ENCODE measurements at places on chromosomes 7 and 10.

DNA sequence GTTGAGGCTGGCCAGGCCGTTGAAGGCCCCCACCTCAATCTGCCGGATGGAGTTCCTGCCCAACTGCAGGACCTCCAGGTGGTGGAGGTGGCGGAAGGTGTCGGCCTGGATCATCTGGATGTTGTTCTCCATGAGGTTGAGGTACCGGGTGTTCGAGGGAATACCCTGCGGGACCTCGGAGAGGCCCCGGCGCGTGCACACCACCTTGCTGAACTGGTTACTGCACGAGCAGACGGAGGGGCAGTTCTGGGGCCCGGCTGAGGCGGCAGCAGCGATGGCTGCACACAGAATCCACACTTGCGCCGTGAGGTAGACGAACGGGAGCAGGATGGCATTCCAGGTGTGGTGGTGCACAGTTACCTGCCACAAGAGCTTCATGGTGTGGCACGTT, 979 bp downstream of the LRRC4 start:
- no peak for DNase-seq

GRCh38 chr10:80614576-80615416, 77.1 kb downstream of the SH2D4B start:
- DNase-seq = no peak

DNA sequence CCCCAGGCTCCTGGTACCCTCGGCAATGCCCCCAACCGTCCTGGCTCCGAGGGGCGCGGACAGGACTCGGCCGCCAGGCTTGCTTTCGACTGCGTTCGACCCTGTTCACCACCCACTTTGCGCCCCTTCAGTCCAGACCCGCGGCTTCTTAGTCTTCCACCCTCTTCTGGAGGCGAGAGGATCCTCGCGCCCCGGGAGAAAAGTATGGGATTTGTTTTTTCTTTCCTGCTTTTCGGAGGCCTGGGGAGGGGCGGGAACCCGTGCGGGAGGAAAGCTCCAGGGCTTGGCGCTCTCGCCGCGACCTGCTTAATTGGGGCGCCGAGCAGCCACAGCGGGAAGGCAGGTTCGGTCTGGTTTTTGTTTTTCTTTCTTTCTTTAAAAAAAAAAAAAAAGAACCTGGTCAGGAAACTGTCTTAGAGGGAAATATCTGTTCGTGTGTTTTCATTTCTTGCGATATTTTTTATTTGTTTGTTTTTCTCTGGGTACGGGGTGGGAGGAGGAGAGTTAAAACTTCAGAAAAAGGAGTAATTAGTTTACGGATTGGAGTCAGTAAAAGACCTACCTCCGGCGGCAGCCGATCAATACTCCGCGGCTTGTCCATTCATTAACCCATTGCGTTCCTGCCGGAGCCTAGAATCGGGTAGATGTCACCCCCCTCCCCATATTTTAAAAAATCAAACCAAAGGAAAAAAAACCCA, 1.6 kb downstream of the EMX2 start:
- no peak for DNase-seq

DNA sequence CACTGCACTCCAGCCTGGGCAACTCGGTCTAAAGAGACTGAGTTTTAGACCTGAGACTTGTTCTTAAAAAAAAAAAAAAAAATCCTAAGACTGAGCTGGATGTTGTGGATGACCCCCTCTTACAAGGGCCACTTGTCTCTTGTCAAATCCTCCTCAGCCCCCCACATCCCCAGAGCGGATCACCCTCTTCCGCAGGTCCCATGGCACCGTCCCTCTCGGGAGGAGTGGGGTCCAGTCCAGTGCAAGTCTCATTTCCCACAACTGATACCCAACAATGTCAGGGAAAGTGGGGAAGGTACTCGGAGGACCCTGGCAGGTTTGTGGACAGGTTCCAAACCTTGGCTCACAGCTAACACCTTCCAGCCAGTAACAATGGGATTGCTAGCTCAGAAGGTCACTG, 100.3 kb downstream of the ELFN1 start:
- DNase-seq = no peak

- DNase-seq = no peak
Observed at GRCh38 chr7:133741078-133741477, 386.1 kb upstream of the LRGUK start.

DNA sequence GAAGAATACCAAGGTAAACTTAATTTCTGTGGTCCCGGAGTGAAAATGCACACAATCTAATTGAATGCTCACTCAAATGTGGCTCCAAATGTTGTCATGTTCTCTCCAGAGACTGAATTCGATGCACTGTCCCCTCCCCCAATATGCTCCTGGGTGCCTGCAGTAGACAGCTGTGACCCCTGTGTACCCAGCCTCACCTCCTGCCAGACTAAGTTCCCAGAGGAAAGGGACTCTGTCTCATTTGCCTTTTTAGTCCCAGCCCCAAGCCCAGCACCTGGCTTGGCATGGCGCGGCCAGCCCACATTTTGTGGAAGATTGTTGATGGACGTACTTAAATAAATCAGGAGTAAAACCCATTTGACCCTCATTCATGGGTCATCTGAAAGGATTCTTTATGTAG, 21.8 kb upstream of the FIGNL1 start:
- no peak for DNase-seq

DNA sequence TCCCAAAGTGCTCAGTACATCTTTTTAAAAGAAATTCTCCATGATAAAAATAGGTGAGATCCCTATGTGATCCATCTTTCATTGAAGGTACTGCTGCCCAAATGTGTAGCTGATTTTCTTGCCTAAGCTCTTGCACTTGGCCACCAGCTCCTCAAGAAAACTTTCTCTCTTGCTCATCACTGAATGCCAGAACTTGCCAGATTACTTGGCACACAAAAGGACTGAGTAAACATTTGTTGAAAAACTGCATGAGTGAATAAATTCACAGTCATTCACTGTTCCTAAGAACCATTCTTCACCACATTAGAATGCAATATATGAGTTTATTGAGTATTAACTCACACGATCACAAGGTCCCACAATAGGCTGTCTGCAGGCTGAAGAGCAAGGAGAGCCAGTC, 99.9 kb downstream of the TRIL start:
- DNase-seq = no peak

GRCh38 chr7:2192831-2193534, 39.8 kb downstream of the MAD1L1 start:
- no peak for DNase-seq

DNA sequence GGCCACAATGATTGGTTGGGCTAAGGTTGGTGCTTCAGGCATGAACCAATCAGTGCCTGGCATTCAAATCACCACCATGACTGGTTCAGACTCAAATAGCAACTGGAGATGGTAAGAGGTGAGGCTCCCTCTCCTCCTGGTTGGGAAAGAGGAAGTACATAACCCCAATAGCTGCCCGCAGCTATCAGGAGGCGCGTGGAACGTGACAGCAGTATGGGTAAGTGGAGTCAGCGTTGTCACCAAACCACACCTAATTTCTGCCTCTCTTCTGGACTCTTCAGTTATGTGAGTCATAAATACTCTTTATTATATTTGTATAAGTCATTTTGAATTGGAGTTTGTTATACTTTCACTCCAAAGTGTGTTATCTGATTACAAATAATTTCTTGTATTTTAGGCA, 17.9 kb upstream of the ITGA8 start:
- no peak for DNase-seq

DNA sequence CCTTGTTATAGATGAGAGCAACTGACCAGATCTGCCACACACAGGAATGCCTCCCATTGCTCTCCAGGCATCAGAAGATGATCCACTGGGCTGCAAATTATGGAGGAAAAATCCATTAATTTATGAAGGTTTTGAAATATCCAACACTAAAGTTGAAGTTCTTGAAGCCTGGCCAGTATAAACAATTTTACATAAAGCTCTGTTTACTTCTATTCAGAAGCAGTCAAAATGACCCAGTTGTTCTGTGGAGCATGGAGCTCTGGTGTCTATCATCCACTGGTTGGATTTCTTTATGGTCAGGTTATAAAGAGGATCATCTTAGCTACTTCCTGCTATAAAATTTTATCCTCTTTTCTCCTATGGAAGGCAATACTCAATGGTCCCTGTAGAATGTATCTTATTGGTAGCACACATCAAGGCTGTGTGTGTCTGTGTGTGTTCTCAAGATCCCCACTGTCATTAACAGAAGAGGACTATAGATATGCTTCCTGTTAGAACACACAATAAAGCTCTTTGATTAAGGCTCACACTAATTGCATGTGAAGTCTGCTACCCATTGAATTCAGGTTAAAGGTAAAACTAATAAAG, 747.4 kb downstream of the SUGCT start:
- DNase-seq = no peak

DNA sequence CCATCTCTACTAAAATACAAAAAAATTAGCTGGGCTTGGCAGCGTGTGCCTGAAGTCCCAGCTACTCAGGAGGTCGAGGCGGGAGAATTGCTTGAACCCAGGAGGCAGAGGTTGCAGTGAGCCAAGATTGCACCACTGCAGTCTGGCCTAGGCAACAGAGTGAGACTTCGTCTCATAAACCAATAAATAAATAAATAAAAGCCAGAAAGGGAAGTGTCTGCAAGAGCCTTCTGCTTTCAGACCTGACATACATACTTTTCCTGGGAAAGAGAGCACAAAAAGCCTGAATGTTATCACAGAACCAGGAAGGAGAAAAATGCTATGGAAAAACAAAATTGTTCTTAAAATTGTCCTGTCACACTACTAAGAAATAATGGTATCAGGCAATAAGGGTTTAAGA, 4.1 kb upstream of the KIF5B start:
- no peak for DNase-seq

DNA sequence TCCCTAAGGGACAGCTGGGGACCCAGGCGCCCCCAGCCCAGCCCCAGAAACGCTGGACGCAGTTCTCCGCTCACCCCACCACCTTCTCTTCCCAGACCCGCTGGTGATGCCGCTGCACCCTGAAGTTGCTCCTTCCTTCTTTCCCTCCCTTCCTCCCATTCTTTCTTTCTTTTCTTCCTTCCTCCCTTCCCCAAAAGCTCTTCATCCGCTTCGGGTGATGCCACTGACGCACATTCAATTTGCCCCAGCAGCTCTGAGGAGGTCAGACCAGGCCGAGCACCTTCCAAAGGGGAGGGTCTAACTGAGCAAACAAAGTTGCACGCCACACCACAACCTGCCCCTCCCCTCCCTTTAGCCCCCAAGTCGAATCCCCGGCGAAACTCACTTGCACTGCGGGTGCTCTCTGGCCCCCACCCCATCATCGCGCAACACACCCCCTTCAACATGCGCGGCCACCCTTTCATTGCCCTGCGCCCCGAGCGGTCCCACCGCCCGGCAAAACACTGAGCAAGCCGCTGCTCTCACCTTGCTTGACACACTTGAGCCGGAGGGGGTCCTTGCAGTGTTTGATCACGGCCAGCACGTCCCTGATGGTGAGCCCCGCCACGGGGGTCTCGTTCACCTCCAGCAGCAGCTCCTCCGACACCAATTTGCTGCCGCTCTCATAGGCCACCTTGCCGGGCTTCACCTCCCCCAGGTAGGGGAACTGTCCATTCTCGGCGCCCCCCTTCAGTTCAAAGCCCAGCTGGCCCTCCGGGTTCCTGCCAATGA, 787 bp downstream of the MAGI2 start:
- no peak for DNase-seq

DNA sequence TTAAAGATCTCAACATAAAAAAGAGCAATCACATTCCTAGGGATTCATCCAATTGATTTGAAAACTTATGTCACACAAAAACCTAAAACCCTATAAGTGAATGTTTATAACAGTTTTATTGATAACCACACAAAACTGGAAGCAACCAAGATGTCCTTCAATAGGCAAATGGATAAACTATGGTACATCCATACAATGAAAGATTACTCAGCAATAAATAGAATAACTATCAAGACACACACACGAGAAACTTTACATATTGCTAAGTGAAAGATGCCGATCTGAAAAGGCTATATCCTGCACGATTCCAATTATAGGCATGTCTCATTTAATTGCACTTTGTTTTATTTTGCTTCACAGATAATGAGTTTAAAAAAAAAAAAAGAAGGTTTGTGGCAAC, 83.3 kb downstream of the ATE1 start:
- no peak for DNase-seq

GRCh38 chr7:98613601-98614425, 3.3 kb upstream of the NPTX2 start:
- DNase-seq = no peak

DNA sequence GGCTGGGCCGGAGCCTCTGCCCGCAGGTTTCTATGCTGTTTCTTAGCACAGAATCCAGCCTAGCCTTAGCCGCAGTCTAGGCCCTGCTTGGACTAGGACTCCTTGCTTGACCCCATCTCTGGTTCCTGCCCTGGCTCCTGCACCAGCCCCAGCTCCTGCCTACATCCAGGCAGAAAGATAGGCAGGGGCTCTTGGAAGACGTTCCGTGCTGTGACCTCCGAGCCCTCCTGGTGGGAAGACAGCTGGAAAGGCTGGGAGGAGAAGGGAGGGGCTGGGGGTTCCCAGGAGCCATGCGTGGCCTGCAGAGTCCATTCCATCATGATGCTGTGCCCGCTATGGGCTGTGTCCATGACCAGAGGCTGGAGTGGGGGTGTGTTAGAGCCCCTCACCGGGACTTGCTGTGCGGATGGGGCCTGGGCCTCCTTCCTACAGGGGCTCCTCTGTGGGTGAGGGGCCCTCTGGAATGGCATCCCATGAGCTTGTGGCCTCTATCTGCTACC, 26.2 kb downstream of the RAMP3 start:
- no peak for DNase-seq

DNA sequence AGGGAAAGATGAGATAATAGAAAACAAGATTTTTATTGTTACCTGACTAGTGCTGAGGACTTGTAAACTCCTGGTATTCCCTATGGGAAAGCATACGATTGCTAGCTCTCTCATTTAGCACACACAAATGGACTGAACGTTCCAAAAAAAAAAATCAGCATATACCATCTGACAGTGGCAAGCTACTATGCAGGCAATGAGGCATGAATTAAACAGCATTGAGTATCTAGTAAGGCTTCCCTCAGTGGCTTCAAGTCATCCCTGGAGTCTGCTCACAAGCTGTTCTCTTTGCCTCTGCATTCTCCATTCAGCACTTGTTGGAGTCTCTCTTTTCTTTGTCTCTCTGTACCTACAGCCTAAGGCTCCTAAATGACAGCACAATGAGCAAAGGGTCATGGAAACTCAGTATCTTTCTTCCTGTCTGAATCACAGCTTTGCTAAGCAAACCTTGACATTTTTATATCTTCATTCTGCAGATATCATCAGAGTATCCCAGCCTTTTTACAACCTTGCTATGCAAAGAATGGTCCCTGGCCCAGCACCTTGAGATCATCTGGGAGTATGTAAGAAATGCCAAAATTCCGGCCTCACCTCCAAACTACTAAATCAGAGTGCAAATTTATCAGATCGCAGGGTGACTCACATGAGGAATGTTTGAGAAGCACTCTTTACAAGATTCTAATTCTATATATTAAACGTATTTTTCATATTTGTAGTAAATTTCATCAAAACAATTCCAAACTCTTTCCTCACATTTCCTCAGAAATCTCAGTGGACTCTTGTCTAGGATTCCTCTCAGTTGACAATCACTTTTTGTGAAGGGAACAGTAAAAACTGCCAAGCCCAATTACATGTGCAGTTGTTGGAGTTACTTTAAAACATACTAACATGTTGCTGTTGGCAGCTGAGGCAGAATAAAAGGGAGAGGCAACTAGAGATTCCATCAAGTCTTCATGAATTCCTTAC, 10.8 kb upstream of the LIPA start:
- no peak for DNase-seq
